Psoas muscle (tissue), 8 donors: ENCODE measurements at places on chromosomes 2 and 18.

DNA sequence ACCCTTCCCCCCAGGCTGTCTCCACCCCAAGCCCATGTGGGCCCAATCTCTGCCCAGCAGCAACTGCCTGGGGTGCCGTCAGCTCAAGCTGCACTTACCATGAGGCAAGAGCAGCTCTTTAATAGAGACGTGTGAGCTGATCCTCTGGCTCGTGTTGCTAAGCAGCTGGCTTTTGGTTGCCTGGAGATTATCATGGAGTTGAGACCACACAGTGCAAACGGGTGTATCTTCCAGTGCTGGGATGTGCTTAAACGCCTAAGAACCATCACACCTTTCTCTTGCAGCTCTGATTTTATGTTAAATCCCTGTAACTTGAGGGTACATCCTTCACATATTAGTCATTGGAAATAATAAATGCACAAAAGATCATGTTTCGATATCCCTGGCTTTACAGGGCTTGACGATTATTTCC lies 271.1 kb downstream of the PRKCE start:
- no peaks in the 10 kb centered on the region for H3K27me3 ChIP-seq
- H3K4me1 ChIP-seq, result peaks cover 6% of the 10 kb centered on the region
- no peaks in the 10 kb centered on the region for H3K36me3 ChIP-seq
- no peak overlapping the region for H3K4me3 ChIP-seq
- DNase-seq, result no peak

DNA sequence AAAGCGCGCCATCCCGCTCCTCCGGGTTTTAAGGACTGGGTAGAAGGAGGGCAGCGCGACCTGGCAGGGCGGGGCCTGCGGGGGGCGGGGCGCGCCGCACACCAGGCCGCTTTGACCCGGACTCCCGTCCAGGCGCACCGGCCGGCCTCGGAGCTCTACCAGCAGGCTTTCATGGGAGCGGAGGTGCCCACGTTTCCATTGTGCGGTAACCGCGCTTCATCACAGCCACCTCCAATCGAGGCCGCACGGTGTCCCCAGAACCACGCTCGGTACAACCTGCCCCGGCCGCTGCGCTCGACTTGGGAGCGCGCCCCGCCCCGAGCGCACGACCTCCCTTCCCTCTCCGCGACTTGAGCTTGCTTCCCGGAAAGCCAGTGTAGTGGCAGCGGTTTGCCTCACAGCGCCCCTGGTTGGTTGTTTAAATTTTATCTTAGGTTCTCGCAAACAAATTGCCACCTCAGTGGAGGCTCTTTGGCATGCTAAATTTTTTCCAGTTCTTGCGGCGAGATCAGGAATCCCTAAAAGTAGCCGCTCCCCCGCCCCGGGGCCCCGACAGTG lies 280 bp upstream of the CYP1B1 start:
- DNase-seq, result peak; percentile 85
- peak overlapping the region; percentile 70 for H3K4me3 ChIP-seq
- peaks cover 25% of the 10 kb centered on the region for H3K27me3 ChIP-seq
- H3K4me1 ChIP-seq, result peaks cover 25% of the 10 kb centered on the region

DNA sequence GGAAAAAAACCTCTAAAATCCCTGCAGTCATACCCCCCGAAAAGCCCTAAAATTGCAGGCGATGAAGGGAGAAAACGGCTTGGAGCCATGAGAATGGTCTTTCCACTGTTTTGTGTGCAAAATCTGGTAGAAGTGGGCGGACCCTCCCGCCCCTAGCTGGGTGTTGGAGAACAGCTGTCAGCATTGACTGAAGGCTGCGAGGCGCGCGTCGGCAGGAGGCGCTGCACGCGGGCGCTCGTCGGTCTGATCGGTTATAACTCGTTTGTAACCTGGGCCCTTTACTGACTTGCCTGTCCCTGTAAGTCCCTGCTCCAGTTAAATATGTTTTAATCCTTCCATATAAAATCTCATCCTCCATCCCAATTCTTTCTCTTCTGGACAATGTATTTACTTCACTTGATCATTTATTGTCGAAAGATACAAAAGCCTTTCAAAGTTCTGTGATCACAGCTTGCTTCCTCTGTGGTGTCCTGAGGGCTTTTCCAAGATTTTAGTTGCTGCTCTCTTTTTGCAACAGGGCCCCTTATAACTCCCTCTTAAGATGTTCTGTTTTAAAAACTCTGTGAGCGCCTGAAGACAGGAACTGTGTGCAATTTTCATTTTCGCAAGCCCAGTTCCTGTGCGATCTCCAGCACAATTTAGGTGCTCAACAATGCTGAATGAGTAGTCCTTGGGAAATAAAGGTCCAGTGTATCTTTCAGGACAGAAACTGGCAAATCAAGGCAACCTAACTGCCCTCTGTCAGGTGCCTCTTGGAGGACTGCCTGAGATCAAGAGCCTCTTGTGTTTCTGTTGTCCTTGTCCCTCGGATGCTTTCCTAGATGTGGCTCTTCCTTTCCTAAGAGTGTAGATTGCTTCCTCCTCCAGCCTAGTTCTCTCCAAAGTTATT lies 918 bp upstream of the HNRNPLL start:
- peak overlapping the region; percentile 80 for H3K4me3 ChIP-seq
- no peaks in the 10 kb centered on the region for H3K27me3 ChIP-seq
- peak overlapping the region; percentile 97 for H3K27ac ChIP-seq

DNA sequence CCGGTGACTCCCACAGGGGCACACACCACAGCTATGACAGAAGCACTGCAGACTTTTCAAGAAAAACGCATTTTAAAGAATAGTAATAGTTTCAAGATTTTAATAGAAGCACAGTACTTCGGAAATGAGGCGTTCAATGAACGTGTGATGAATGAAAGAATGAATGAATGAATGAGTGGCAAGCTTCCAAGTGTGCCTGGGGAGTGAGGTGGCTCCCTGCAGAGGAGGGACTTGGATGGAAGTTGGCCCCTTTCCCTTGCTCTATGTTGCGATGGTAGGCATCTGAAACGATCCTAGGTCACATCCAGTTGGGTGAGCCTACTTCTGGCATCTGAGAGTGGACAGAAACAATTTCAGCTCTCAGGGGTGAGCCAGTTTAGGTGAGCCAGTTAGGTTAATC lies 65.6 kb downstream of the NCKAP5 start:
- DNase-seq, result no peak
- no peak overlapping the region for H3K27ac ChIP-seq
- no peaks in the 10 kb centered on the region for H3K27me3 ChIP-seq
- no peak overlapping the region for H3K4me3 ChIP-seq
- H3K36me3 ChIP-seq, result no peaks in the 10 kb centered on the region

DNA sequence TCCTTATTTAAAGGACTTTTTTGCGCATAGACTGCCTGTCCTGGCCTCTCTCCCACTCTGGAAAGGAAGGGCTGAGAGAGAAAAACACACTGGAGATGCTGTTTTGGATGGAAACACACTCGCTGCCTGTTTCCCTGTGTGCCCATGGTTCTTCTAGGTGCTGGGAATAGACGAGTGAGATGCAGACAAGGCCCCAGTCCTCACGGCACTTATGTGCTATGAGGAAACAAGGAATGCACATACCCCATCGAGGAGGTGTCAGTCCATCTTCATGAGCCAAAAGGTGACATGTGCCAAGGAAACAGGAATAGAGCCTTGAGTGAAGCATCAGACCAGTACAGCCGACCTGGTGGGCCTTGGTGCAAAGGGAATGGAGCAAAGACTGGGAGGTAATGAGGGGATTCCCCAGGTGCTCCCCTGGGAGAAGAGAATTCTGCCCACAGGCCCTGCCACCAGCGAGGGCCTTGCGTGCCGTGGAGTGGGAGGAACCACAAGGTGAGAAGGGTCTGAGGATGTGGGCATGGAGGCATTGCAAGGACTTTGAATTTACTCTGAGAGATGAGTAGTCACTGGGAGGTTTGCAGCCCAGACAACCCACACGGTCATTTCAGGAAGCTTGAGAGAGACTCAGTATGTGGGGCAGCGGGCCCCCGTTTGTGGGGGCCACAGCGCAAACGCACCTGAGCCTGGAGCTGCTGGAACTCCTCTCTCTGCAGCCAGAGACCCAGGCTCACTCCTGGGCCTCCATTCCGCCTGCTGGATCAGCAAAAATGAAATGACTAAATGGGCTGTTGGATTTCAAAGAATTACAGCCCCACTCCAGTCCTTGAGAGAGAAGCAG lies 197.5 kb upstream of the COPS8 start:
- DNase-seq, result no peak
- H3K27ac ChIP-seq, result peak overlapping the region; percentile 78
- H3K36me3 ChIP-seq, result no peaks in the 10 kb centered on the region
- peaks cover 15% of the 10 kb centered on the region for H3K4me1 ChIP-seq
- no peak overlapping the region for H3K4me3 ChIP-seq

GRCh38 chr2:221289389-221289788 lies 282.7 kb downstream of the EPHA4 start:
- no peaks in the 10 kb centered on the region for H3K27me3 ChIP-seq
- H3K27ac ChIP-seq, result no peak overlapping the region
- no peaks in the 10 kb centered on the region for H3K36me3 ChIP-seq
- no peak overlapping the region for H3K4me3 ChIP-seq
- no peak for DNase-seq

DNA sequence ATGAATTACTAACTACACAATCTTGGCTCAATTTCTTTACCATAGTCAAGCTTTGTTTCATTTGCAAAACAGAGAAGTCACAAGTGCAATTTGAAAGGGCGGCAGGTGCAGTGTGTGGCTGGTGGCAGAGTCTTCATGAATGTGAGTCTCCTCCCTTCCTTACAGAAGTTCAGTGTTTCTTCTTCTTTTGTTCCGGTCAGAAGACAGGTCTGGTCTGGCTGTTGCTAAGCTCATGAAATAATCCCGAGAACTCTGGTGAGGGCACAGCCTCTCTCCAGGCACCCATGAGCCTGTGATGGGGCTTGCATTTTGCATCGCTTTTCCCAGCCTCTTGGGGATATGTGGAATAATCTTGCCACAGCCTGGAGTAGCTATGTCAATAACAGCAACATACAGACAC lies 824.8 kb upstream of the SALL3 start:
- no peaks in the 10 kb centered on the region for H3K4me1 ChIP-seq
- no peaks in the 10 kb centered on the region for H3K27me3 ChIP-seq
- DNase-seq, result no peak
- no peak overlapping the region for H3K4me3 ChIP-seq
- no peak overlapping the region for H3K27ac ChIP-seq
- no peaks in the 10 kb centered on the region for H3K36me3 ChIP-seq

- no peaks in the 10 kb centered on the region for H3K4me1 ChIP-seq
- no peaks in the 10 kb centered on the region for H3K36me3 ChIP-seq
- H3K4me3 ChIP-seq, result no peak overlapping the region
- no peak for DNase-seq
- no peak overlapping the region for H3K27ac ChIP-seq
Observed at GRCh38 chr2:166413255-166413654, 37.5 kb upstream of the SCN9A start.

- no peaks in the 10 kb centered on the region for H3K4me1 ChIP-seq
- H3K27me3 ChIP-seq, result no peaks in the 10 kb centered on the region
- DNase-seq, result no peak
Observed at GRCh38 chr18:62279561-62279960, 45.5 kb upstream of the TNFRSF11A start.

GRCh38 chr2:182728014-182728413 lies 12.0 kb downstream of the DNAJC10 start:
- no peak overlapping the region for H3K27ac ChIP-seq
- H3K27me3 ChIP-seq, result no peaks in the 10 kb centered on the region
- H3K4me1 ChIP-seq, result no peaks in the 10 kb centered on the region
- no peak overlapping the region for H3K4me3 ChIP-seq

- no peak for DNase-seq
- no peaks in the 10 kb centered on the region for H3K27me3 ChIP-seq
Observed at GRCh38 chr2:182716650-182716979, 558 bp downstream of the DNAJC10 start.

DNA sequence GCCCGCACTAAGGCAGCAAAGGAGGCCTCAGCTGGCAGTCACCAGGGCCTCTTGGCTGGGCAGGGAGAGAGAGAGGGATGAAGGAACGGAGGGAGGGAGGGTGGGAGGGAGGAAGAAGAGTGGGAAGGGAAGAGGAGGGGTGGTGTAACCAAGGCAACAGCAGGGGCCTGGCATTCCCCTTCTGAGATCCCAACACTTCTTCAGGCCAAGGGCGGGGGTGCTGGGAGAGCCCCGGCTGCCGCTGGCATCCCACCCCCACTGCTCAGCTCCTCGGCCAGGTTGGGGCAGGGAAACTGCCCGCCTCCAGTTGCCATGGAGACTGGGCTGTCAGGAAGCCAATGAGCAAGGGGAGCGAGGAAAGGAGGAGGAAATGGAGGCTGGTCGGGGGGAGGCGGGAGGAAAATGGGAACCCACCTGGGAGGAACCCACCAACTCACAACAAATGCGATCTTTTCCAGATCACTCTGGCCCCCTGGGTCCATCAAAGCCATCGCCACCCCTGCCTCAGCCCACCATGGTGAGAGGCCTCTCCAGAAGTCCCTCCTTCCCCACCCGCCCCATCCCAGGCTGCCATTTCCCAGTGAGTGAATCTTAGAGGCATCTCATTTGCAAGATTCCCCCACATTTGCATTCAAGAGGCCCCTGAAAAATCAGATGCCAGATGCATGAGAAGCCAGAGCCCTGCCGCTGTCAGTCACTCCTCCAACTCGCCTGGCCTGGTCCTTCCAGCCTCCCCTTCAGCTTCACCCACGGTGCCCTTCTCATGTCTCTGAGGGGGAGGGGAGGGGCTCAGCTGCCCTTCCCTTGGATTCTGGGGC lies 12.4 kb downstream of the SH2D6 start:
- no peak for DNase-seq
- no peak overlapping the region for H3K4me3 ChIP-seq
- H3K27ac ChIP-seq, result peak overlapping the region; percentile 50
- H3K27me3 ChIP-seq, result no peaks in the 10 kb centered on the region
- H3K4me1 ChIP-seq, result peaks cover 24% of the 10 kb centered on the region

- H3K36me3 ChIP-seq, result no peaks in the 10 kb centered on the region
- no peak for DNase-seq
- no peaks in the 10 kb centered on the region for H3K27me3 ChIP-seq
Observed at GRCh38 chr2:58635801-58636375, 394.8 kb upstream of the FANCL start.

GRCh38 chr18:26813043-26813442 lies 52.5 kb downstream of the AQP4 start:
- no peak for DNase-seq
- no peak overlapping the region for H3K4me3 ChIP-seq
- H3K27me3 ChIP-seq, result no peaks in the 10 kb centered on the region
- H3K27ac ChIP-seq, result no peak overlapping the region
- no peaks in the 10 kb centered on the region for H3K36me3 ChIP-seq
- no peaks in the 10 kb centered on the region for H3K4me1 ChIP-seq

DNA sequence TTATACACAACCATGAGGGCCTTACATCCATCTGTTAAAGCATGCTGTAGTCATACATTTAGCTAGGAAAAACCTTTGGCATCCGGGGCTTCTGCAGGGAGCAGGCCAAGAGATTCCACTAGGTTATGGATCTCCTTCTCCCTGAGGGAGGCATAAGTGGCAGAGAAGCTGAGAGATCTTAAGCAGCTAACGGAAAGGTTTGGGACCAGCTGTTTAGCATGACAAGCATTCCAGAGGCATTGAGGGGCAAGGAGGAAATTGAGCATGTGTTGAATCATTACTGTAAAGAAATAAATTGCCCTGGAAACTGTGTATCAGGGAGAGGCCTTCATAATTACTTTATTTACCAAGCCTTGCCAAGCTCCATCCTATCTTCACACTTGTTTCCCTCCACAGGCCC lies 643.1 kb downstream of the CNTNAP5 start:
- H3K4me1 ChIP-seq, result no peaks in the 10 kb centered on the region
- no peaks in the 10 kb centered on the region for H3K27me3 ChIP-seq
- H3K4me3 ChIP-seq, result no peak overlapping the region
- H3K27ac ChIP-seq, result no peak overlapping the region
- no peak for DNase-seq
- H3K36me3 ChIP-seq, result no peaks in the 10 kb centered on the region
